Activated CD8-positive, alpha-beta memory T cell treated with anti-CD3 and anti-CD28 coated beads for 36 hours (primary cell): ENCODE measurements at places on chromosomes 7 and 10. TPM values are rescaled to one million over a fixed set of nuclear protein-coding genes. Genes with fewer than 3 reads are reported as not detected.

The ZDHHC6 gene
- 58.4 TPM for total RNA-seq

The GDF10 gene
- total RNA-seq, result 1.0 TPM

The ATG9B gene
- 7.7 TPM for total RNA-seq

The CCM2 gene
- total RNA-seq, result 54.2 TPM

The EPHA1 gene
- 0.82 TPM for total RNA-seq

The PRF1 gene
- 142 TPM for total RNA-seq

The PRKCQ gene
- 47.0 TPM for total RNA-seq

The PAPSS2 gene
- total RNA-seq, result 0.04 TPM

The CACNA2D1 gene
- not detected for total RNA-seq

The PON3 gene
- not detected for total RNA-seq

The FAM25C gene
- total RNA-seq, result not detected

The CPA1 gene
- not detected for total RNA-seq

The PYROXD2 gene
- total RNA-seq, result 1.3 TPM

The CCDC3 gene
- total RNA-seq, result not detected

The LRRC18 gene
- not detected for total RNA-seq

The LRRC61 gene
- total RNA-seq, result 27.3 TPM

The HABP2 gene
- not detected for total RNA-seq

The TDRD1 gene
- 0.25 TPM for total RNA-seq

The CASTOR2 gene
- 4.9 TPM for total RNA-seq

The MACROH2A2 gene
- total RNA-seq, result 3.0 TPM

The OGDH gene
- total RNA-seq, result 82.1 TPM

The UTF1 gene
- not detected for total RNA-seq
